ENCODE measurements at places on chromosomes 3 and 15.

DNA sequence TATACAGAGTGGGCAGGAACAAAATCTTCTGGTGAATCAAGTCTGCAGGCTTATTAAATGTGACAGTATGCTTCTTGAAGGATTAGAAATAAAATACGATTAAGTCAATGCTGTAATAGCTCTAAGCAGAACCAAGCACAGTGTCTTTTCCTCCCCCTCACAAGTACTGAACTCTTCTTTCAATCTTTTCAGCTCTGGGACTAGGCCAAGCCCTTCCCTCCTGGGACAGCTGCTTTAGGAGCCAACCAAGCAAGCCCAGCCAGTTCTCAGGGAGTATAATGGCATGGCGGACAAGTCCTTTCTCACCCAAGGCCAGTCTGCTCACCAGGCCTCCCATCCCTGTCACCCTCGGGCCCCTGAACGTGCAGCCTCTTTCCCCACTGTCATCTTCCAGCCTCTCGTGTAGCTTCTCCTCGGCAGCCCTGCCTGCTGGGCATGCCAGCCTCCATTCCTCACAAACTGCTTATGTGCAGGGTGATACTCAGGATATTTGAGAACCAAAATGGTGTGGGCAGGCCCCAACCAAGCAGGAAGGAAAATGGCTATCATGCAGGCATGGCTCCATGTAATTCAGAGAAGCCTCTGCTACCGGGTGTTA lies 8.4 kb upstream of the PPP1R2 start:
- no peak for DNase-seq

GRCh38 chr3:4425707-4426106 lies 41.4 kb downstream of the SUMF1 start:
- no peak for DNase-seq

DNA sequence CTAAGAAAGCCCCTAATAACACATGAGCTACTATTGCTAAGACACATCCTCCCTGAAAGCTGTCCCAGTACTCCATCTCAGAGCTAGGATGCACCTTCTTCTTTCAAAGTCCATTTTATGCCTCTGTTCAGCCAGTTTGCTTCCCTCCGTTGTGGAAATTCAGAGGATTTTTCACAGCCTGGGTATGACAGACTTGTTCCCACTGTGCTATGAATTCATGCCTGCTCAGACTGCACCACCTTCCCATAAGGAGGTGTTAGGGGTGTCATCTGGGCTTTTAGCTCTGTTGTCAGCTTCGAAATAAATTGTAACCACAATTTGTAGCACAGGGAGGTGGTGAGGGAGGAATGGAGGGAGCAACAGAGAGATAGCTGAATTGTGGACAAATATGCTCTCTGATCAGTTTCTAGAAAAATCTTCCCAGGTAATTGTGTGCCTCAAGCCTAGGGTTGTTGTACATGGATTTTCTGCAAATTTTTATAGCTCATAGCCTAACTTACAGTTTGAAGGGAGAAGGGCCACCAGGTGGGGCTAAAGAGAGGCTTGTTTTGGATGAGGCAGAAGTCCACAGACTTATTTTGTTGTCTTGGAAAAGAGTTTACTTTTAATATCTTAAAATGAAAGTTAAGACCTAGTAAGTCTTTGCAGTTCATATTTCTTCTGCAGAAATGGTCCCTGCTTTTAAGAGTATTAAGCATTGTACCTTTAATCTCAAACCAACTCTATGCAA lies 462.0 kb downstream of the PDCD6IP start:
- DNase-seq: peak; percentile 0

DNA sequence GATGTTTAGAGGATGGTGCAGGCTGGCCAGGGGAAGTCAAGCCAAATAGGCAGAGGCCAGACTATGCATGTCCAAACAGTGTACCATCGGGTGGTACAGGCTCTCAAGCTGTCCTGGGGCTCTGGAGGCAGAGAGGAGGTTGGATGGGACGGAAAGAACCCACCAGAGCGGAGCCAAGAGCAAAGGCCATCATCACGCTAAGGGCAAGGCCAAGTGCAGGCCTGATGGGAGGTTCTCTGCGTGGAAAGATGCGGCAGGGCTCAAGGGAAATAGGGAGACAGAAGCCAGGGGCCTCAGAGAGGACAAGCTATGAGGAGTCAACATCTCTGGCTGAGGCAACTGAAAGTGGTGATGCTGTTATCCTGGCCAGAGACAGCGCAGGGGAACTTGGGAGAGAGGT lies 102.7 kb downstream of the ASB7 start:
- no peak for DNase-seq

Measured in activated naive CD4-positive, alpha-beta T cell (primary cell).